Kasumi-1 (cell line): ENCODE measurements at places on chromosomes 16 and 17.

GRCh38 chr17:70206361-70207010, 37.2 kb downstream of the KCNJ2 start:
- DNase-seq, result no peak

- peak; percentile 43 for DNase-seq
These were observed 2.1 kb downstream of the CPD start for GRCh38 chr17:30380643-30381339.

DNA sequence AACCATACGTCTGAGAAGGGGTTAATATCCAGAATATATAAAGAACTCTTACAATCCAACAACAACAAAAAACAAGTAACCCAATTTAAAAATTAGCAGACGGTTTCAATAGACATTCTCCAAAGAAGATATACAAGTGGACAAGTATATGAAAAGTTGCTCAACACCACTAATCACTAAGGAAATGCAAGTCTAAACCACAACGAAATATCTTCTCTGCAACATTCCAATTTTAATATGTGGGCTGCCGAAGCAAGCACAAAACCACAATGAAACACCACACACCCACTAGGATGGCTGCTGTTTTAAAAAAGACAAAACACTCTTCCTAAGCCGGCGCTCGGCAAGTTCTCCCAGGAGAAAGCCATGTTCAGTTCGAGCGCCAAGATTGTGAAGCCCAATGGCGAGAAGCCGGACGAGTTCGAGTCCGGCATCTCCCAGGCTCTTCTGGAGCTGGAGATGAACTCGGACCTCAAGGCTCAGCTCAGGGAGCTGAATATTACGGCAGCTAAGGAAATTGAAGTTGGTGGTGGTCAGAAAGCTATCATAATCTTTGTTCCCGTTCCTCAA, 5.9 kb upstream of the SLC13A2 start:
- peak; percentile 3 for DNase-seq

DNA sequence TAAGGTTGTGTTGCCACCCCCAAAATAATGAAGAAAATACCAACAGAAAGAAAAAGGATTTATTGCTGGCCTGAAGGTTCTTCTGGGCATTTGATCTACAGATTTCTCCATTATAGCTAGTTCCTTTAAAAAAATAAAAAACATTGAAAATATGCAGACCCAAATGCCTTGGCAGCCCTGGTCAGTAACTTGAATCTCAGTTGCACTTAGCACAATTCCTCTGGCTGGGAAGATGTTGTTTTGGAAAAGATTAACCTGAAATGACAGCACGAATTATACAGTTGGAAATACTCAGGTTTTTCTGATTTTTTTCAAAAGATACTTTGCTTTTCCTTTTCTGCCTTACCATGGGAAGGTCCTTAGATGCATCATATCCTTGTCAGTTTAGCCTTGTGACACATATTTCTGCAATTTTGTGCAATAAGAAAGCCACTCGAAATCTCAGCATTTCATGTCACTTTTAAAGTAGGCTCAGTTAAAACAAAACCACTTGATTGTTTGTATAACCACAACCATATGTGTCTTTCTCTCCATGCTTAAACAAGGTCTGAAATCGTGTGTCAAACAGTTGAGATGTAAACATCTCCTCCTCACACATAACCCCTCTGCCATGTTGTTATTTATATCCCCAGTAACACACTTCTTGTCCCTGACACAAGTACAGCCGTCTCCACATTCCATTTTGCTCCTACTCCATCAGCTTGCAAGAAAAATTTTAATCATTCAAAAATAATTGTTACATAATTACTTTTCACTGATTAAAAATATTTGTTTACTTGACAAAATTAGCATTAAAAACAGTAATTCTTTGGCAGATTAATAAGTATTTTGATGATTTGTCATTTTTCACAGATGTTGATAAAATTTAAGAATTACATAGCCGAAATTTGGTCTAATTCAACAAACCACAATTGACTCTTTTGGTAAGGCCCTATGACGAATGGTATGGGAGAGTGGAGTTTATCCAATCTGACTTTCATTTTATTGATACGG, 61.1 kb downstream of the SIAH1 start:
- no peak for DNase-seq

DNA sequence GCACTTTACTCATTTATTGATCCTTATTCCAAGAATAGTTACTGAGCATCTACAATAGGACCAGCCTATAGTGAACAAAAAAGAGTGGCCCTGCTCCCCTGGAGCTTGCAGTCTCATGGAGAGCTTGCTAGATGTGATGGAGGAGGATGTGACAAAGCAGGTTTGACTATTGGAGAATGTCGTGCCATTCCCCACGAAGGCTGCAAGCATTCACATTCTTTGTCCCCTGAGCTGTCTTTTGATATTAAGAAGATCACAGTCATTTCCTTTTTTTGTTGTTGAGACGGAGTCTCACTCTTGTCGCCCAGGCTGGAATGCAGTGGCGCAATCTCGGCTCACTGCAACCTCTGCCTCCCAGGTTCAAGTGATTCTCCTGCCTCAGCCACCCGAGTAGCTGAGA, 115.0 kb upstream of the ADAMTS18 start:
- no peak for DNase-seq
